ENCODE measurements at places on chromosomes 1 and 21.

DNA sequence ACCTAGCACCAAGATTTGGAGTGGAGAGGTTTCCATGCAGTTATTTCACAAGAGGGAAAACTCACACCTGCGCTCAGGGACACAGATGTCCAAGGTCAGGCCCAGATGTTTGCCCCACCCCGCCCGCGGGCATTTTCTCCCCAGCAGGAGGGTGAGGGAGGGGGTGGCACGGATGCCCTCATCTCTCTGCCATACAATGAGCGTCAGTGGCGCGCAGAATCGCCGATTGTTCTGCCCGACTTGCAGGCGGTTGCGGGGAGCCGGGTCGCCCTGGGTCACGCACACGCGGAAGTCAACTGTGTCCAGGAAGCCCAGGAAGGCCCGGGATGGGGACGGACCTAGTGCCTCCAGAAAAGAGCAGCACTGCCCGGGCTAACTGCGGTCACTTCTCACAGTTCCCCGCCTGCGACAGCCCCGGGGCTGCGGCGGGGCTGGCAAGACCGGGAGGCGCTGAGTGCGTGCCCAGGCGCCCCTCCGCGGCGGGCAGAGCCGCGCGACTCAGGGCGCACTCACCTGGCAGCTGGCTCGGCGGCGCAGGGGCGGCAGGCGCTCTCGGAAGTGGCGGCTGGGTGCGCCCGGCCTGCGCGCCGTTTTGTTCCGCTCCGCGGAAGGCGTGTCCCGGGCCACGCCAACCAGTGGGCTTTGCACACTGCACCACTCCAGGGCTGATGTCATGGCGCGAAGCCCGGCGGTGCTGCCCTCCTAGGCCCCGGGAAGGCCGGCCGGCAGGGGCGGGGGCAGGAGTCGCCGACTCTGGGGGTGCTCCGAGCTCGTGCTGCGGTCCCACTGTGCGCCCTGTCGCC, at the start of gene CSRP1:
CSRP1 (minus strand) TSS at position 567 of the 803 bp plus-strand sequence. CDS start 10,820 bp downstream, outside the sequence.
- peak; percentile 91 for DNase-seq

DNA sequence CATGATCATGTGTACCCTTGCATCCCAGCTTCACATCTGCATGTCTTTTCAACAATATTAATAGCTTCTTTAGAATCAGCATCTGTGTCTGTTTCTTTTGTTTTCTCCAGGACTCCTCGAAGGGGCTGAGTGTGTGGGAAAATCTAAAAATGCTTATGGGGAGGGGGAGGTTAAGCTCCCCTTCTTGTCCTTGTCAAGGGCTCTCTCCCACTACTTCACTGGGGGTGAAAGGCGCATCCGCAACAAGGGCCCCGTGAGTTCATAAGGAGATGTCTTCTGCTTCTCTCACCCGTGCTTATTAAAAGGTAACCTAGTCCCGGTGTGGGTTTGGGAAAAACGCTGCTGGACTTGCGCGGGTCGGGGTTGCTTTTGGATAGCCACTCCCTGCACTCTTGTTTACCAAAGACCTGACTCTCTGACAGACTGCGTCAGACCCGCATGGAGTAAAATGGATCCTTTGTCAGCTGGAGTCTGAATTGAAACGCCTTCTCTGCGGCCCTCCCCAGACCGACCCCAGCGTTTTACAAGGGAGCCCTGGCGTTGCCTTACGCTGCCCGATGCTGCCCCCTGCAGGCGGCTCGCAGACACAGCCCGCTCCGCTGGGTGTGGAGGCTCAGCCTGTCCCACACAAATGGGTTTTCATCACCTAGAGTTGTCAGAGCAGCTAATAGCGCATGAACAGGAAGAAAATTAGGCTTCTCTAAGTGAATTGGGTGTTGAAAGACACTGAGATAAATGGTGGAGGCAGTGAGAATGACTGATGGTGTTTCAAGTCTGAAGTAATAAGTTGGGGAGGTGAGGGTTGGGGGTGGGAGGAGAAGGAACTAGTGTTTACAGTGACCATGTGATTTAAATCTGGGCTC, 53.8 kb downstream of the IER5 start:
- peak; percentile 86 for DNase-seq

- no peak for DNase-seq
Observed at GRCh38 chr21:36888466-36888865, 78.0 kb downstream of the HLCS start.

DNA sequence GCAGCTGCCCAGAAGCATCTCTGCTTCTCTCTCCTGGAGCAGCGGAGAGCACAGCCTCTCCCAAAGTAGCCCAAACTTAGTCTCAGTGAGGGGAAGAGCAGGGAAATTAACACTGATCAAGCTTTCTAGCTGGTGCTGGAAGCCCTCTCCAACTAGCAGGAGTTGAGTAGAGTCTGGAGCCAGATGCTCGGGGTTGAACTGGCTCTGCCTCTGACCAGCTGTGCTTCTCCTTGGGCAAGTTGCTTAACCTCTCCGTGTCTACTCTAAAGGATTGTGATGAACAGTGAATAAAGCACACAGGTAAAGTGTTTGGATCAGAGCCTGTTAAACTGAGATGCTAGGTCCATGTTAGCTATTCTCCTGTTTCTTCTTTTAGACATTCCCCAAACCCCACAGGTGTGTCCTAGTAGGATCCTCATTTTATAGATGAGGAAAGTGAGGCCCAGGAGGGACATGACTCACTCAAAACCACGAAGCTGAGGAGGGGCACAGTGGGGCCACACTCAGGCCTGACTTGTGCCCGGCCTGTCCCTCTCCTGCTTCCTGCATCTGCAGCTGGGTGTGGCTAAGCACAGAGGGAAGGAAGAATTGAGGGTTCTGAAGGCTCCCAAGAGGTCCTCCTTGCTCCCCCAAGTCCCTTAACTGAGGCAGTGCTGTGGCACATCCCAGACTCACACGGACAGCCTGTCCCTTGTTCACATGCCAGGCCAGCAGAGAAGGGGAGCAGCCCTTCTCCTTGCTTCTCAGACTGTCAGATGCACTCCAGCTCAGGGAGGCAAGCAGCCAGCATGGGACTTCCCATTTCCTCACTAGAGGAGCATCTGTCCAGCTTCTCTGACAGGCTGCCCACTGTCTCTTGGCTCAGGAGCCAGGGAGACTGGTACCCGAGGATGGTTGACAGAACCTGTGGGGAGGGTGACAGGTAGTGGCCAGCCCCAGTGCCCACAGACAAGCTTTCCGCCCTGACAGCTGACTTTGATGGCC, 152.0 kb upstream of the IGSF21 start:
- no peak for DNase-seq

DNA sequence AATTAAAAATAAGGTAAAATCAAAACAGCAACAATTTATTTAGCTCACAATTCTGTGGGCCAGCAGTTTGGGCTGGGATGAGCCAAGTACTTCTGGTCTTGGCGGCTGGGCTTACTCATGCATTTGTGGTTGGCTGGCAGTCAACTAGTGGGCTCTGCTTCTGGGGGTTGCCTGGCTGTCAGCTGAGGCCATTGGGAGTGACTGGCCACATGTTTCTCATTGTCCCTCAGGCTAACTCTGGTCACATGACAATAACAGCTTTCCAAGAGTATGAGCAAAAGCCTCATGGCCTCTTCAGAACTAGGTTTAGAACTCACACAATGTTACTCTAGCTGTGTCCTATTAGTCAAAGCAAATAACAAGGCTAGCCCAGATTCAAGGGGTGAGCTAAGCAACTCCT, 15.6 kb upstream of the CHIA start:
- DNase-seq = peak; percentile 44

- no peak for DNase-seq
Observed at GRCh38 chr1:85659174-85659573, 49.1 kb downstream of the ZNHIT6 start.

- DNase-seq = no peak
Observed at GRCh38 chr1:209064850-209065706, 518.4 kb upstream of the CAMK1G start.
